ENCODE measurements at places on chromosomes 12 and 14.

DNA sequence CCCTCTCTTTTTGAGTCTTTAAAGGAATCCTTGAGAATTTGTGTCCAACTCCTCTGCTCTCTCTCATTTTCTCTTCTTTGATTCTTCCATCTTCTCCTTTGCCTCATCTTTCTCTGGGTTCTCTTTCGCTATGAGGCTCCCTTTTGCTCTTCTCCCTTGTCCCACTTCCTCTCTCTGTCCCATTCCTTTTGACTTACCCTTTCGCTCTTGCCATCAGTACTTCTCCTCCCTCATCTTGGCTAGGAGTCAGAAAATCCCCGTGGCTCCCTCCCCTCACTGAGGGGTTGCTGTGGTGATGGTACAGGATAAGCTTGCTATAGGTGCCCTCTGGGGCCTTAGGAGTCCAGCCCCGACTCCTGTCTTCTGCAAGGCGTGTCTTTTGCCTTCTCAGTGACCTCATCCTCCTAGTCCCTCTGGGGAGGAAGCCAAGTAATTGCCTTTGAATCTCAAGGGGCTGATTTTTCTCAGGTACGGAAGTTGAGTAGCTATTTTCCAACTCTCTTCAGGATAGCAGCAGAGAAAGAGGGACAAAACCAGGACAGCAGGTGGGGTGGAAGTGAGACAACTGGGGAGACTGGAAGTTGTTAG is 6.4 kb downstream of the PDE1B start:
- no peak for DNase-seq

GRCh38 chr14:58356268-58356667 is 39.5 kb upstream of the TOMM20L start:
- DNase-seq: no peak

GRCh38 chr12:79344855-79345847 is 345.6 kb downstream of the PAWR start:
- no peak for DNase-seq

DNA sequence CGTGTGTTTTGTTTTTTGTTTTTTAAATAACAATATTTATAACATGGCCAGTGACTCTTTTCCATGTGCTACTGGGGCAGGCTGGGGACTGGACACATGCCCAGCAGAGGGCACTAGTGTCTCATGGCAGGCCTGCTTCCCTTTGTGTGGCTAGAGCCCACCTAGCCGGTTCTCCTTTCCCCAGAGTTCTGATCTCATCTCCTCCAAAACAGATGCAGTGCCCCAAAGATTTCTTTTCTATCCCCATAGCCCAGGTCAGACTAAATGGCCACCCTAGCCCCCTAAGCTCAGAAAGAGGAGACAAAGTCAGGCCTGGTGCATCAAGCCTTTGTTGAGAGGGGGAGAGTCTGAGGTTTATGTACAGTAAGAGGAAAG is 21.2 kb downstream of the PRPF40B start:
- no peak for DNase-seq

GRCh38 chr12:67355428-67356379 is 86.5 kb downstream of the CAND1 start:
- DNase-seq: no peak

- no peak for DNase-seq
These were observed 26.4 kb downstream of the DDHD1 start for GRCh38 chr14:53126731-53127130.

- DNase-seq: no peak
These were observed 131.1 kb downstream of the CACNA1C start for GRCh38 chr12:2183556-2184541.

DNA sequence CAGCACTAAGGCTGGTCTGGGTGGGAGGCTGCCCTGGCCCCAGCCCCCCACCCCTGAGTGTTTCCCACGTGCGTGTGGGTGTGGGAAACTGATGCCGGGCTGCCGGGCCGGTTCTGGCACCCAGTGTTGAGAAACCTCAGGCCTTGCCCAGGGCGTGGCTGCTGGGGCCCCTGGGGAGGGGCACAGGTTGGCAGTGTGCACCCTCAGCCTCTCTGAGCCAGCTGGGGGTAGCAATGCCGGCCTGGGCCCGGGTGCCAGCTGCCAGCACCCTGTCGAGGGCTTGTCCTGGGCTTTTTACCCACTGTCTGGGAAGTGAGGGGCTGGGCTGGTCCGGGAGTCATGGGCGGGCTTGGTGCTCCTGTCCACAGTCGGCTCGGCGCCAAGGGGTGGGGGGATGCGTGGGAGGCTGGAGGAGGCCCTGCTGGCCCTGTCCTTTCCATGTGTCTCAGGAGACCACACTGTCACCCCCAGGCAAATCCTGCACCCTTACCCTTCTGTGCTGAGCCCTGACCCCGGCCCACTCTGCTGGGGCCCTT is 15.7 kb downstream of the ASPG start:
- no peak for DNase-seq

GRCh38 chr14:101603096-101603495 is 41.8 kb downstream of the DIO3 start:
- DNase-seq: peak; percentile 88

DNA sequence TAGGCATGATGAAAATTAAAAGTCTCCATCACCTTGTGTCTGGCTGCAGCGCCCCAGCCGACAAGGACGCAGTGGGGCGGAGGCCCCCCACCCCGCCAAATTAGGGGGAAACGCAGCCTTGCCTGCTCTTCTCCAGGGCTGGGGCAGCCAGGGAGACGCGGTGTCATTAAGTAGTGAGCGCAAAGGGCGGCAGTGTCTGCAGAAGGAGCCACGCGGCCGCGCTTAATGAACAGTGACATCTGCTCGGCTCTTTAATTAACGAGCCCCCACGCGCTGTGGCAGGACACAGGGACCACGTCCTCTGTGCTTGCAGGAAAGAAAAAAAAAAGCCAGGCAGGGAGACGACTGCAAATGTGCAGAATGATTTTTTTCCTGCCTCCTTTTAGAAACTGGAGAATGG is 93.4 kb upstream of the NCOR2 start:
- no peak for DNase-seq

- no peak for DNase-seq
These were observed 54.4 kb downstream of the RIMBP2 start for GRCh38 chr12:130661486-130662255.

- DNase-seq: no peak
These were observed 117.2 kb downstream of the SAMD4A start for GRCh38 chr14:54683882-54684794.

DNA sequence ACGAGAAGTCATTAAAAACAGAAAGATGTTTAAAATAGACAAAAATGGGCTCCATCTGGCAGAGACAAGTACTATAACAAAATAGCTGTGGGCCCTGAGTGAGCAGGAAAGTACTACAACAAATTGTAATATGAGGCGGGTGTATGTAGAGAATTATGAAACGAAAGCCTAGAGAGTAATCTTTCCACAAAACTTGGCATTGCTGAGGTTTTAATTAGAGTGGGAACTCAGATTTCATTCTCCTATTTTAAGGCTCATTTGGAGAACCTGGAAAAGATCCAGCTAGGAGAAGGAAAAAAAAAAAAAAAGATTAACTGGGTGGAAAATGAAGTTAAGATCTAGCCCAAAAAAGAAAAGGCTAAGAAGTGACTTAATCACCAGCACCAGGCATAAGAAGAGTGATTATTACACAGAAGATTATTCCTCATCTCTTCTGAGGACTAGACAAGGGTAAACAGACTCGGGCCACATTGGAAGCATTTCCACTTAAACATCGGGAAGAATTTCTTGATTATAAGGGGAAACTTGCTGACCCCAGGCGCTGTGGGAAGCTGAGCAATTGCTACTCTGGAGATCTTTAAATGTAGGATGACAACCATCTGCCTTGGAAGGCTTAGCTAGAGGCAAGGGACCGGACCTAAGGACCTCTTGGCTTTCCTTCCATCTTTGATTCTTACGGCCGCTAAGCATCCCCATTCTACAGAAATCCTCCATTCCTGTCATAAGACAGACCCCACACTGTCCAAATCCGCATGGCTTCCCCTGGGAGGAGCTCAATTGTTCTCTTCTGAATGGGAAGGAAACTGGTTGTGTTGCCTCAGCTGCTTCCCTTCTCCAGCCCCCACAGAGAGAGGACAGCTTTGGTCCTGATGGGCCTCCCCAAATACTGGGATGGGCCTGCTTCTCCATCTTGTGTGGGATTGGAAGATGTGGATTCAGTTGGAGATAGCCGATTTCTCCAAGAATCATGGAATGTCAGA is 40.6 kb downstream of the IGF1 start:
- DNase-seq: no peak

- no peak for DNase-seq
These were observed 200.7 kb upstream of the FOXN3 start for GRCh38 chr14:89617481-89618329.

GRCh38 chr12:93191956-93192355 is 185.8 kb upstream of the NUDT4 start:
- DNase-seq: no peak

- no peak for DNase-seq
These were observed 58.0 kb upstream of the FAM222A start for GRCh38 chr12:109655578-109655977.

DNA sequence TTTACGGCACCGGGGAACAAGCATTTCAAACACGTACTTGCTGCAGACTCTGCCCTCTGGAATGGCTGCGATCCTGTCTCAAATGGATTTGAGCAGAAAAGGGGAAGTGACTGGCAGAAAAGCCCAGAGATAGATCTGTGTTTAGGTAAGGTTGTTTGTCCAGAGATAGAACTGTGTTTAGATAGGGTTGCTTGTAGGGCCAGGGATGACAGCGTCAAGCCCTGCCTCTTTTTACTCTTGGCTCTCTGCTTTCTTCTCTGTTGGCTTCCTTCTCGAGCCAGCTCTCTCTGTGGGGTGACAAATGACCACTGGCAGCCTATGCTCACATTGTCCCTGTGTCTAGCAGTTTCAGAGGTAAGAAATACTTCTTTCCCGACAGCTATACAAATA is 11.4 kb downstream of the DGLUCY start:
- no peak for DNase-seq

GRCh38 chr12:48977290-48978281 is 536 bp upstream of the WNT1 start:
- DNase-seq: no peak

- DNase-seq: no peak
These were observed 52.9 kb downstream of the PPP4R4 start for GRCh38 chr14:94227029-94227428.

DNA sequence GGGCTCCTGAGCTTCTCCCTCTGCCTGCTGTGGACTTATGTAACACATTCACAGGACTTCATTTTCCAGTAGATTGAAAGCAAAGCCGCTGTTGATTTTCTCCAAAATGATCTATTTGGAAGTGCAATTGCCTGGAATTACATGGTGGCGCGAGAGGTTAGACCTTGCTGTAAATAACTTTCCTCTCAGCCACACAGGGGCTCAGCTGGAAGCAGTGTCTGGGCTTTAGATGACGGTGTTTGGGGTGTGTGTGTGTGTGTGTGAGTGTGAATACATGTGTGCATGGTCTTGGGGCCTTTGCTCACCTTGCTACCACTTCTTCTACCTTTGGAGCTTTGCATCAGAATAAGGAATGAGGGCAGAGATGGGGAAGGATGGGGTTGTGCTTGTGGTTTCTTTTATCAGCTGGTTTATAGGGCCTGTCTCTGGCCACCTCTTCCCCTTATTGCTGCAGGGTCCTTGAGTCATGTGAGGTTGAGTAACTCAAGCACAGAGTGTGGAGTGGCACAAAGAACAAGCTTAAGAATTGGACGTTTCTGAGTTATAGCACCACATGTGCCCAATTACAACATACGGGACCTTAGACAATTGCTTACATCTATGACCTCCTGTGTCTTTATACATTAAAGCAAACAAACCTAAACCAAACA is 280.6 kb downstream of the NRXN3 start:
- no peak for DNase-seq

DNA sequence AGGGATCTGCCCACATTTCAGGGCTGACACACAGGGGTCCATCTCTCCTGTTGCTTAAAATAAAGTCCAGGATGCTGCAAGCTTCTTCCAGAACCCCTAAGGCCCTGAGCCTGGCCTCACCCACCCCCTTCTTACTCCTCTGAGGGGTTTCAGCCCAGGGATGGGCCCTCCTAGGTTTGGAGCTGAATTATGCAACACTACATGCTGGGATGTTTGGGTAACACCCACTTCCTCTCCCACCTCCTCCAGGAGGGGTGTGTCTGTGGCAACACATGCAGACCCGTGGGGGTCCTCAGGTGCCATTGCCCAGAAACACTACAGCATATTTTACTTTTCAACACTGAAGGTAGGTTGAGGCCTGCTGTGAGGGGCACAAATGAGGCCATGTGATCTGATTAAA is 5.4 kb downstream of the FBLN5 start:
- DNase-seq: no peak

DNA sequence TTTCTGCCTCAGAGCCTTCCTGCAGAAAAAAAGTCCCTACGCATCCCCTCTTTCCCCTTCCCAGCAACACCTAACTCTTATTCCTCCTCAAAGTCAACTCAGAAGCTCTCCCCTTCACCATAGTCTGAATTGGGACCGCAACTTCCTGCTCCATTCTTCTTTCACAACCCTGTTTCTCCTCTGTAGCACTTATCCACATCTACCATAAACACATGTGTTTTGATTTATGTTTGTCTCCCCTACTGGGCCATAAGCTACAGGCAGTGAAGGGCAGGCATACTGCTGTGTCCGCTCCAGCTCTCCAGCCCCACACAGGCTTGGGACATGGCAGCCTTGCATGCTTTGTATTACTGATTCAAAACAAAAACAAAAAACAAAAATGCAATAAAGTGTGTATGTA is 5.9 kb downstream of the SDR9C7 start:
- no peak for DNase-seq

- no peak for DNase-seq
These were observed 601 bp downstream of the ZNF839 start for GRCh38 chr14:102320033-102320660.

DNA sequence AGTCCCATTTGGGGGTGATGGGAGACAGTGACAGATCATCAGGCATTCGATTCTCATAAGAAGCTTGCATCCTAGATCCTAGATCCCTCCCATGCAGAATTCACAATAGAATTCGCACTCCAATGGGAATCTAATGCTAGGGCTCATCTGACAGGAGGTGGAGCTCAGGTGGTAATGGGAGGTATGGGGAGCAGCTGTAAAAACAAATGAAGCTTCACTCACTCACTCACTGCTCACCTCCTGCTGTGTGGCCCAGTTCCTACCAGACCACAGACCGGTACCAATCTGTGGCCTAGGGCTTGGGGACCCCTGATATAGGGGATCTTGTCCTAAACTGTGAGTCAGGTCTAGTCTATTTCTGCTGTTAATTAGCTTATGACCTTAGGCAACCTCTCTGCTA is 40.1 kb upstream of the EPS8 start:
- DNase-seq: no peak

- no peak for DNase-seq
These were observed 102.9 kb upstream of the FSCB start for GRCh38 chr14:44609876-44610510.

Data from vagina (tissue), 2 donors.